Spinal cord (tissue), 10 donors: ENCODE measurements at places on chromosomes 13 and 19.

GRCh38 chr13:113273851-113274590, 23.0 kb upstream of the LAMP1 start:
- no peak for DNase-seq

- no peak for DNase-seq
Observed at GRCh38 chr19:28794301-28794700, 418.6 kb downstream of the UQCRFS1 start.

GRCh38 chr19:30781519-30781918, 409.3 kb downstream of the ZNF536 start:
- DNase-seq = no peak

DNA sequence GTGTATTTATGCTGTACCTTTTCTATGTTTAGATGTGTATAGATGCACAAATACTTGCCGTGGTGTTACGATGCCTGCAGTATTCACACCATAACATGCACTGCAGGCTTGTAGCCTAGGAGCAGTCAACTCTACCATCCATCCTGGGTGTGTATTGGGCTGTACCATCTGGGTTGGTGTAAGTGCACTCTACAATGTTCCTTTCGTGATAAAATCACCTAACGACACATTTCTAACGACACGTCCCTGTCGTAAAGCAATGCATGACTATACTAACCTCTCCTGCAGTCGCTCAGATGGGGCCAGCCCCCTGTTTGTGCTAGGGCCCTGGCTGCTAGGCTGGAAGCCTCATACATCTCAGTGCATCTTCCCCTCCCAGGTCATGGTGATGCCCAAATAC, 18.4 kb downstream of the CD177 start:
- no peak for DNase-seq

GRCh38 chr13:42753697-42754096, 27.7 kb upstream of the FAM216B start:
- peak; percentile 57 for DNase-seq

DNA sequence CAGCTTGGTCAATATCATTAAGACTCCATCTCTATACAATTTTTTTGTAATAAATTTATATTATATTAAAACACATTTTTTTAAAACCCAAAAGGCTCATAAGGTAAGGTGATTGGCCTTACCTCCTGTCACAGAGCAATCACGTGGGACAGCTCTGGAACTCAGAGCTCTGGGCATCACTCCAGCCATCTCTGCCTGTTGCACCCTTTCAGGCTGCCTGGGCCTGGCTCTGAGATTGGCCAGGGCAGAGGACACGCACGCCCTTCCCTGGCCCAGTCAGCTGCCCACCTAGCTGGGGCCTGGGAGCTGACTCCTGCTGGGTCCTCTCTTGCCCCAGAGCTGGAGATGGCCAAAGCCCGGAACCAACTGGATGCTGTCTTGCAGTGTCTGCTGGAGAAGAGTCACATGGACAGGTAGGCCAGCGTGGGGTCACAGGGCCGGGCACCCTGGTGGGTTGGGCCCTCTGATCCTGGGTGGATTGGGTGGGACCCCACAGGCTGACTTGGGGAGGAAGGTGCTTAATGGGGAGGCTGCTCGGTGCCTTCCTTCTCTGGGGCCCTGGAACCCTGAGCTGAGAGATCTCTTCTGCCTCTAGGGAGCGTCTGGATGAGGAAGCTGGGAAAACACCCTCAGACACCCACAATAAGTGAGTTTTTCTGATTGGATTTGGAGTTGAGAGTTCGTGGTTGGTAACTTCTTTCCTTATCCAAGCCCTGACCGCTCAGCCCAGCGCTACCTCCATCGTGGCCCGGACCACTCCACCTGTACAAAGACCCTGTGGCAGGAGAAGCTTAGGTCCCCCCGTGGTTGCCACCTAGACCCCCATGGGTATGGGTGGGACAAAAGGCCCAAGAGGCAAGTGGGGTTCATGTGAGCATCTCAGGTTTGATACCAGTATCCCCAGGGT, 3.7 kb downstream of the LIN37 start:
- no peak for DNase-seq

DNA sequence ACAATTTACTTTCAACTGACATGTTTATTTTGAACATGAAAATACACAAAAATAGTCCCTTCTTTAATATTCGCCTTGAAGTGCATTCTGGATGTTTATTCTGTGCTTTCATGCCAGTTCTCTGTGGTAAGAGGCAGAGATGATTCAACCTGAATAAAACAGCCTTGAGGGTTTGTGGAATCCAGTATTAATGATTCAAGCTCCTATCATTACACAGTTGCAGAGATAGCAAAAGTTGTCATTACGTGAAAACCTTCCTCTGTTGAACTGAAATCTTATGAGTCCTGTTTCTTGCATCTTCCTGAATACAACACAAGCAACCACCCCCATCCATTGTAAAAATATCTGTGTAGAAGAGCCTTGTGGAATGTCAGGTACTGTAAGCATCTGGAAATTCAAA, 142.3 kb upstream of the HTR2A start:
- no peak for DNase-seq

- DNase-seq = no peak
Observed at GRCh38 chr19:14414926-14415690, 4.0 kb downstream of the DDX39A start.

- no peak for DNase-seq
Observed at GRCh38 chr13:30622551-30622950, 4.8 kb downstream of the USPL1 start.

GRCh38 chr13:98072476-98072875, 70.4 kb upstream of the FARP1 start:
- DNase-seq = no peak

DNA sequence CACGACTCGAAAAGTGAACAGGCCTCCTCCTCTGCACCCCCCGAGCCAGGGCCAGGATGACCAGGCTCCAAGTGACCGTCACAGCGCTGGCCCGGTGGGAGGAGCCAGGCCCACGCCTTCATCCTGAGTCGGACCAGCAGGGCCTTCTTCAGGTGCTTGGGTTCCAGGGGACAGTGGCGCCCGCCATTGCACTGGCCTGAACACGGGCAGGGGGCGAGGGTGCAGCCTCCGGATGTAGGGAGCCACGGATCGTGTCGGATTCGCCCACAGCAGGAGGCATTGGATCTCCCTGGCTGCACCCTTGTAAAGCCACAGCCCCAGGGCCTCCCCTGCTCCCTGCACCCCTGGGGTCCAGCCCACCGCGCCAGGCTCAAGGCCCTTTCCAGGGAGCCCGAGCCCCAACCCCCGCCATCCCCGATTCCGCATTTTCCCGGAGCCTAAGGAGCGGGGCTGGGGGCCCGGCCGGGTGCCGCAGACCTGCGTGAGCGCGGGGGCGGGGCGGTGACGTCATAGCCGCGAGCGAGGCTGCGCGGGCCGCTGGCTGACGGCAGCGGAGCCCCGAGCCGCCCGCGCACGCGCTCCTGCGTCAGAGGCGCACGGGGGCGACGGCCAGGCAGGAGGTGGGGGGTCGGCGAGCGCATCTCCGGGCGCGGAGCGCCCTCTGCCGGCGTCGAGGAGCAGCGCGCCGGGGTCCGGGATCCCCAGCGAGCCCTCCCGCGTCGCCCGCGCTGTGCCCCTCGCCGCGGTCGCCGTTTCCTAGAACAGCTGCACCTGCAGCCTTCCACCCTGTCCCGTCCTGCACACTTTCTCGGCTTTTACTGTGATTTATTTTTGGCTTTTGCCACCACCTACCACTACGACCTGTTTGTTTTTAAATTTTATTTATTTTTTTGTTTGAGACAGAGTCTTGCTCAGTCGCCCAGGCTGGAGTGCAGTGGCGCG, 1.5 kb upstream of the ATP5F1D start:
- no peak for DNase-seq

- no peak for DNase-seq
Observed at GRCh38 chr13:28286263-28286662, 147.9 kb downstream of the PAN3 start.

DNA sequence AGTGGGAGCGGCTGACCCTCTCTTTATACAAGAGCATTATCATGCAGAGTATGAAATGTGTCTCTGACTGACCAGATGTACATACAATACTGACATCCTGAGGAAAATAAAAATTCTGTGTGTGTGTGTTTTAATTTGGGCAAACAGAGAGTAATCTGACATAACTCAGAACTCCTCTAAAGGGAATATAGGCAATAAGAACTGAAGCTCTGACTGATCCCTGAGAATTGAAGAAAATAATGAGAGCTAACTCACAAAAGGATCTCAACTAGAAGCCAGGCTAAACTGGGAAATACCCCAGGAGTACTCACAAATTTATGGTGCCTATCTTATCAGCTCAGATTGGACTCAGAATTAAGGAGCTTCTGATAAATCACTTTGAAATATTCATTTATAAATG, 539.9 kb downstream of the OLFM4 start:
- no peak for DNase-seq

GRCh38 chr19:979318-979741, 4.8 kb upstream of the WDR18 start:
- no peak for DNase-seq

DNA sequence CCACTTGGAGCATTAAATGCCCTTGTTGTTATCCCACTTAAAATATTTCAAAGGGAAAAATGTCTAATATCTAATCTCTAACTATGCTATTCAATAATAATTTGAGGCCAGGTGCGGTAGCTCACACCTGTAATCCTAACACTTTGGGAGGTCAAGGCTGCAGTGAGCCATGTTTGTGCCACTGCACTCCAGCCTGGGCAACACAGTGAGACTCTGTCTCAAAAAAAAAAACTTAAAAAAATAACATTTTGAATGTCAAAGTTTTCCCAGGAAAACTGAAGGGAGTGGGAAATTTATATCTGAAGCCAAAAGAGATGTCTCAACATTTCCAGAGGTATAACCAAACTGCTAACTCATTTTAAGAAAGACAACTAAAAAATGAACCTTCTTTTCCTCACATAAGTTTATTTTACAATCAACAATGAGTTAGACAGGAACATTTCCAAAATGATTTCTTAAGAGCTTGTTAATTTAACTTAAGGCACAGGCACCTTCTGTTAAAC, 47.9 kb downstream of the CAB39L start:
- no peak for DNase-seq

GRCh38 chr13:76884186-76884906, 1.9 kb downstream of the KCTD12 start:
- DNase-seq = peak; percentile 62

GRCh38 chr13:52850396-52851136, 2.1 kb upstream of the PCDH8 start:
- DNase-seq = peak; percentile 87

- no peak for DNase-seq
Observed at GRCh38 chr13:41916173-41916954, 44.5 kb downstream of the VWA8 start.

GRCh38 chr13:29676941-29677452, 81.5 kb upstream of the SLC7A1 start:
- no peak for DNase-seq

DNA sequence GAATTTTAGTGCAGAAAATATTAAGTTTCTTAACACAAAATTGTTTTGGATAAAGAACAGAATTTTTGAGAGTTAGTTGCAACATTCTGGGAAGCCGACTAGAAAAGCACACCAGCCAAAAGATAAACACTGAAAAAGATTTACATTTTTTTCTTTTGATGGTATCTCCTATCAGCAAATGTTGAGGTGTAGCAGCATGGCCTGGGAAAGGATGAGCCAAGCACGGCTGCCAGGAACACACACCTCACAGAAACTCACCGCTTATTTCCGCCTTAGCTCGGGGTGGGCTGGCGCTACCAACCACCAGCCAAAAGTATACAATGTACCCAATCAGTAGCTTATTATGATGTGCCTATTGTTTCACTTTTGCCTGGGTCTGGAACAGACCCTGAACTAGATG, 134.7 kb downstream of the MIPEP start:
- DNase-seq = no peak

GRCh38 chr13:88979465-88980175, 1308.4 kb downstream of the SLITRK5 start:
- DNase-seq = peak; percentile 83

DNA sequence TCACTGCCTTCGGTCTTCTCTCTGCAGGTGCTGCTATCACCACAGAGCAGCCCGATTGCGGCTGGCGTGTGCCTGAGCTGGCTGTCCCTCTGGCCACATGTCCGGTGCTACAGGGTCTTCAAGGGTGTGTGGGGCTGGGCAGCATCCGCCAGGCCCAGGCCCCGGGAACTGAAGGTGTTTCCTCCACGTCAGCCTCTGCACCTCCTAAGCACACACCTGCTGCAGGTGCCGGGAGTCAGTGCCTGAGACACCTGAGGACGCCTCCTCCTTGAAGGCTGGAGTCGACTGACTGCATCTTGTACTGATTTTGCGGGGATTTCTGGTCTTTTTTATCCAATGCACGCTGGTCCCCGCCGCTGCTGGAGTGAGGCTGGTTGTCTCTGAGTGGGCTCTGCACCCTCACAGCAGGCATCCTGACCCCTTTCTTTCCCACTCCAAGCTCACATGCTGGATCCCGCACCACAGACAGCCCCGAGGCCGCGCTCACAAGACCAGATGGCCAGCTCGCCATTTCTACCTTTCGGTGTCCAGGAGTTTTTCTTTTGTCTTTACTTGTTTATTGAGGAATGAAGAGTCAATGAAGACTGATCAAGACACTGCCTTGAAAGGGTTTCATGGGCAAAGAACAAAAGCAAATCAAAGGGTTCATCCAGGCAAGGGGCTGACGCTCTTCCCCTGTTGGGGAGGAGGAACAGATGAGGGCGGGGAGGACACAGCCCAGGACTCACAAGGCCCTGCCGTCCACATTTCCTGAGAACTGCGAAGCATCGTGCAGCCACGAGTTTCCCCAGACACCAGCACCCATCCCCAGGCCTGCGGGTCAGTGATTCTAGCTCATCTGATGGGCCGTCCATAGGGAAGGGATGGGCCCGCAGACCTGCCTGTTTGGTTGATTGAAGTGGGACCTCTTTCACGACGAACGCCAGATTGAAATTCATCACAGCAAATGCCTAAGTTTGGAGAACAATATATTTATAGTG, 203.8 kb upstream of the SOX1 start:
- DNase-seq = no peak

GRCh38 chr19:570937-571565, 1.3 kb upstream of the BSG start:
- DNase-seq = no peak

DNA sequence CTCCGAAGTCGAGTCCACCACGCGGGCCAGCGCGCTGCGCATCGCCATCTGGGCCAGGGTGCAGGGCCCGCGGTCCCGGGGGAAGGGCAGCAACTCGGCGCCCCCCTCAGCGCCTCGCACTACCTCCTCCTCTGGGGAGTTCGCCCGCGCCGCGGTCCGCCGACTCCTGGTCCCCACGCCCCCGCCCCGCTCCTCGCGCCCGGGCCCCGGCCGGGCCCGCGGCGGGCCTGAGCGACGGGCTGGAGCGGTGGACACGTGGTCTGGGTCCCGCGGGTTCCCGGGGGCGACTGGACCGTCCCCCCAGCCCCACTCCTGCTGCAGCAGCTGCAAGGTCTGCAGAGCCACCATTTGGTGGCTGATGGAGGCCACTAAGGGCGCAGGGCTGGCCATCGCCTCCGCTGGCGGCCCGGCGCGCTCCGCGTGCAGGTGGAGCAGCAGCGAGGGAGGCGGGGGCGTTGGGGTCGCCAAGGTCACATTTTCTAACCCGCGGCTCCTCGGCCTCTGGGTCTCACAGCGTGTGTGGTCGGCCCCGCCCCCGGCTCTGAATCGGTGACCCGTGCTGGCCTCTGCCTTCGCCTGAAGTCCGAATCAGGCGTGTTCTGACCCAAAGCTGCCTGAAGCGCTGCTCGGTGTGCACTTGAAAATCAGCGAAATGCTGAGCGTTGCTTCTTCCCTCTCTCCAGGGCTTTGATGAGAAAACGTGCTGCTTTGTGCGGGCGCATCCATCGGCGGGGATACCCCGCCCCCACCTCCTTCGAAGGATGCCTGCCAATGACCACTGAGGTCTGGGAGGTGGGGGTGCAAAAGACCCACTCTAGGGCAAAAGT, at the start of gene DLEU7:
TSS of gene DLEU7 (minus strand) at position 436 of the 827 bp plus-strand sequence. CDS start at position 390, 46 bp downstream.
- DNase-seq = no peak

GRCh38 chr13:44068169-44068568, 188.5 kb downstream of the LACC1 start:
- no peak for DNase-seq

- no peak for DNase-seq
Observed at GRCh38 chr19:34201133-34201532, 28.8 kb downstream of the LSM14A start.
